ENCODE measurements at places on chromosomes 4 and X.

DNA sequence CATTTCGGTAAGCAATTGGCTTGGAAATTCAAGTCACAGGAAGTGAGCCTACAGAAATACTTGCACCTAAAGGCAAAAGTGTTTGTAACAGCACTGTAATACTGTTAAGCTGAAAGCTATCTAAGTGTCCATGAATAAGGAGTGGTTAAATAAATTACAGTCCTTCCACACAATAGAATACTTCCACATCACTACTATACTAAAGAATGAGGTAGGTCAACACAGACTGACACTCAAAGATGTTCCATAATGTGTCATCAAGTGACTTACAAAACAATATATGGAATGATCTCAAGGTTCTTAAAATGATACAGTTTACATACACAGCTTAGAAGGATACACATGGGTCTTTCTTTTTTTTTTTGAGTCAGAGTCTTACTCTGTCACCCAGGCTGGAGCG lies 27.0 kb downstream of the SLC10A6 start:
- DNase-seq = no peak

- DNase-seq = no peak
Measured at GRCh38 chr4:138938366-138938690, 77.3 kb upstream of the NOCT start.

DNA sequence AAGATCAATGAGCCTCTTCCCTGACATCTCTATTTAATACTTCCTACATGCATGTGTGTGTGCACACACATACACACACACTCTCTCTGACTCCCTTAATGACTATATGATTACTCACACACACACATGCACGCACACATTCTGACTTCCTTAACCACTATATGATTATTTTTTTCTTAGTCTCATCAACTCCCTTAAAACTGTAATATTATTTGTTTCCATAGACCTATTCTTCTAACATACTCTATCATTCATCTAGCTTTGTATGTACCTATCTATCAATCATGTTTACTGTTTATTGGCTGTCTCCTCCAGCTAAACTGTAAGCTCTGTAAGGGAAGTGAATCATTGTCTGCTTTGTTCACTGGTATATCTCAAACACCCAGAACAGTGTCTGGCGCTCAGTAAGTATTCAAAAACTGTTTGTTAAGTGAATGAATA lies 236.6 kb downstream of the RASL11B start:
- no peak for DNase-seq

GRCh38 chrX:150366951-150367545 lies 3.9 kb downstream of the MAMLD1 start:
- no peak for DNase-seq

- no peak for DNase-seq
Measured at GRCh38 chr4:82677327-82677726, 115.5 kb upstream of the TMEM150C start.

GRCh38 chr4:103405415-103405814 lies 207.3 kb upstream of the CENPE start:
- no peak for DNase-seq

DNA sequence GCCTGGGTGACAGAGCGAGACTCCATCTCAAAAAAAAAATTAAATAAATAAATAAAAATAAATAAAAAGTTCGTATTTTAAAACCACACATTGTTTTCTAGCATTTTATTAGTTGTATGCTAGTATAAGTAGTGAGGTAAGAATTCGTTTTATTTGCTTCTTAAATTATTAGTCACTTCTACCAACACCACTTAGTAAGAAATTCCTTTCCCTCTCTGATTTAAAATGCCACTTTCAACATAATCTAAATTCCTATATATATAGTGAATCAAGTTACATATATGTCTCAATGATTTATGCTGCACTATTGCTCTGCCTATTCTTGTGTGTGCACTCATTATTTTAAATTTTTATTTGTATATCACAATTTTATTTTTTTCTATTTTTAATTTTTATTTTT lies 72.1 kb downstream of the MAGEC1 start:
- no peak for DNase-seq

- no peak for DNase-seq
Measured at GRCh38 chrX:34987646-34988045, 45.0 kb downstream of the FAM47B start.

GRCh38 chr4:83329521-83330110 lies 5.0 kb downstream of the HPSE start:
- DNase-seq = no peak

DNA sequence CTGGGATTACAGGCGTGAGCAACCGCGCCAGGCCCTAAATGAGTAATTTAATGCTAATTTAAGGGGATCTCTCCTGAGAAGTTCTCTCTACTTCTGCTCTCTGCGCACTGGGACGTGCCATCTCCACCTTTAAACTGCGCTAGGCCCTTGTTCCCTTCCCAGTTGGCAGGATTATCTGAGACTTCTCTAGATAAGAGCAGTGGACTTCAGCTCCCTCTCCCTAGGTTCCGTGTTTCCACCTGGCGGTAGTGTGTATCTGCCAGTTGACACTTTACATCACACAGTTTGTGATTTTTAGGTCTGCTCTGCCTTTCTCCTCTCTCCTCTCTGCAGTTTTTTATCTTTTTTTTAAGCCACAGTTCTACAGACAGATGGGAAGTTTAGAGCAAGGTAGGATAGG lies 40.2 kb downstream of the ARHGAP10 start:
- no peak for DNase-seq

DNA sequence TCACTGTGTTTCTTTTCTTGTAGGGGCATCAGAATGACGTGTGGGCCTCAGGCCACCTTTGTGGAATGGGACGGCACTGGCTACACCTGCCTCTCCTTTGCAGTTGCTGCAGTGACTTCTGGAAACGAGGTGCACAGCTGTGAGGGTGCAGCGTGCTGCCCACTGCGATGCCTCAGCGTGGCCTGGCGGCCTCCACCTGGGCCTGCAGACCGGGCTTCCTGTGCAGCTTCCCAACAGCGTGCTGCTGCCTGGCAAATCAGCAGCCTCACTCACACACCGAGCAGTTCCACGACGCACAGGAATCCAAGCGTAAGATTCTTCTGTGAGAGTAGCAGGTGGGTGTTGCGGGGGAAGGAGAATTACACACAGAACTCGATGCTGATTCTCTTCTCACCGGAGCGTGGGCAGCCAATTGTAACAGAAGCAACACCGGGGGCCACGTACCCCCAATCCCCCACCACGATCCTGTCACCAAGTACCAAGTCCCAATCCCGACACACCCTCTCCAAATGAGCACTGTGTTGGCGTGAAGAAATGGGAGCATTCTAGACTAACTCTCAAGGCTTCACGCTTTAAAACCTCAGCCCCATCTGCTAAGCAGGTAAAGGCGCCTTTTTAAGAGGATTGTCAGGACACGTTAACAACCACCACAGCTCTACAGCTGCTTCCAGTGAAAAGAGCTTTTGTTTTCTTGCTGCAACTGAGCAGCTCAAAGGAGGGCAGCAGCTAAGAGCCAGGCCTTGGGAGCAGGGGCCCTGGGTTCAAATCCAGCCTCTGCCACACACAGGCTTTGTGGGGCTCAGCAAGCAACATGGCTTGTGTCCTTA lies 16.9 kb downstream of the WDR1 start:
- DNase-seq = no peak

- peak; percentile 46 for DNase-seq
Measured at GRCh38 chr4:24657768-24658617, 73.6 kb upstream of the DHX15 start.

- DNase-seq = no peak
Measured at GRCh38 chrX:107290019-107290418, 83.6 kb downstream of the DNAAF6 start.

DNA sequence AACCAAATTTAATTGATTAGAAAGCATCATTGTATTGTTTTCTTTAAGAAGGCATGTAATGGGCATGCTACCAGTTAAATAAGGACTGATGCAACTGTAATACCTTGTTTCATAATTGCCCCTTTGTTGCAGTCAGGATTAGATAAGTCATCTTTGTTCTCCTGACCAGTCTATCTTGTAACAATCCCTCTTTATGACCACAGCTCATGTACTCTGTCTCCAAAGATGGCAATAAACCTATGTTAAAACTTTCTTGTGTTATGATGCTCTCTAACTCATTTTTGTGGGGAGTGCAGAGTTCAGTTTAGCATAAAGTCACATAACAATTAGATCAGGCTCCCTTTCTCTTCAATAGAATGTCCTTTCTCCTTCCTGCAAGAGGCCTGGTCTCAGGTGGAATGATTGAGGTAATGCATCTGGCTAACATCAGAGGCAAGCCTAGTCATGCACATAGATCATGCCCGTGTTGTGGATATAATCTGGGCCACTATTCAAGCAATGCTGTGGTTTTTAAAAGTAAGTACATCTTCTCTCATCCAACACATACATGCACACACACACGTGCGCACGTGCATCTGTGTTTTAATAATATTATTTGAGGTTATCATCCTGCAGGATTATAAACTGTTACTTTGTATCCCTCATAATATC lies 45.6 kb downstream of the TMEM154 start:
- no peak for DNase-seq

GRCh38 chr4:25842229-25842845 lies 20.5 kb downstream of the SEL1L3 start:
- DNase-seq = no peak

- no peak for DNase-seq
Measured at GRCh38 chr4:138522366-138522765, 280.2 kb upstream of the SLC7A11 start.

DNA sequence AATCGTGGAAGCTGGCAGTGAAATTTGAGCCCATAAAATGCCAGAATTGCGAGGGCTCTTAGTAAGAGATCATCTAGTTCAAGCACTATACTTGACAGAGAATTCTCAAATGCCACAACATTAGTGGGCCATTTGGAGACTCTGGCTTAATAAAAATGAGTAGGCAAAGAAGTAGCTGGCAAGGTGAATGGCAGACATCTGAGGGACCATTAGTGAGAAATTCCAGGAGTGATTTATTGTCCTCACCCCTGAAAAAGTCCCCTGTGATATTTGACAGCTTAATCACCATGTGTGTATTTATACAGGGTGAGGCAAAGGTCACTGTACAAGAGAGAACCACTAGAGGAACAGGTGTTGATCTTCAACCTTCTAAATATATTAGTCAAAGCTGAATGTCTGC lies 207.5 kb downstream of the CHRDL1 start:
- no peak for DNase-seq

DNA sequence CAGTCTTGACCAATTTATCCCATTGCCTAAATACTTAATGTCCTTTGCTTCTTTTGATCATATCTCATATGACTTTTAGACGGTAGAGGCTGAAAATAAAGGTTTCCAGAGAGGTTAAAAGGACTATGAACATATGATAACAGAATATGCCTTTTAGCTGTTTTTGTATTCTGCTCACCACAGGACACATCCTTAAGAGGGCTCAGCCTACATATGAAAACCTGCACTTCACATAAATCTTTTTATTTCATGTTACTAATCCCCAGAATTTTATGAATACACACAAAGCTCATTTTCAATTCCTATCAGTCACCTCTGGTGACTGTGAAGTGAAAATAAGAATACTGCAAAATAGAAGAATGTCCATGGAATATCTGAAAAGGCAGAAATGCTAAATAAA lies 92.0 kb downstream of the GPM6A start:
- DNase-seq = no peak

DNA sequence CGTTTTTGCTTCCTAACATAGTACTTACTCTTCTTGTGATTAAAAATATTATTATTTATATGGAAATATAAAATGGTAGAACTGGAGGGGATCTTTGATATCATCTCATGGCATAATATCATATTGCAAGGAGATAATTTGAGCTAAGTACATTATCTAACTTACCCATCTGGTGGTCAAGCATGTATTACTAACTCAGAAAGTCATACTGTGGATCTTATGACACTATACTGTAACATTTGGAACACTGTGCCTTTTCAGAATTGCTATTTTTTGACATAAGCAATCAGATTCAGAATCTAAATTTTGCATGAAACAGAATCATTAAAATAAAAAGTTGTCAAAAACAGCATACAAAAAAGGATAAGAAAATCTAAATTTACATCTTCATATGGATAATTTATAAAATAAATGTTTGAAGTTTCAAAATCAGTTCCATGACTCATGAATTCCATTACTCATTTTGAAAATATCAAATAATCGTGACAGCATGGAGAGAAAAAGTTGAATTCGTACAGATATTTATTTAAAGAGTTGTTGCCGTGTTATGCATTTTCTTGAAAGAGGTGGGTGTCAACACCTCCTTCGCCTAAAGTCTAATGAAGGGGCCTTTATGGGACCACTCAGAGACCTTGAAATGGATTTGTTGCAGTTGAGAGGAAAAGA lies 928.1 kb downstream of the PDHA2 start:
- DNase-seq = no peak

- DNase-seq = no peak
Measured at GRCh38 chrX:80139564-80139963, 125.0 kb downstream of the TBX22 start.
